A549 treated with GW870086 at 1 μM for 4 hours (cell line): ENCODE measurements at places on chromosomes 4 and X. TPM values are rescaled to one million over a fixed set of nuclear protein-coding genes. Genes with fewer than 3 reads are reported as not detected.

Gene UGT2A1
- not detected in 5 replicates for total RNA-seq

Gene RAI2
- 0.13 to 0.26 TPM (median 0.21 TPM) in 5 replicates for total RNA-seq

Gene ZBTB33
- 7.3 to 12.8 TPM (median 11.2 TPM) in 5 replicates for total RNA-seq

Gene F8
- total RNA-seq: 4.0 to 4.9 TPM (median 4.3 TPM) in 5 replicates

Gene TEX11
- not detected in 5 replicates for total RNA-seq
